CD4-positive, CD25-positive, alpha-beta regulatory T cell (primary cell): ENCODE measurements at places on chromosomes 12 and 14. TPM values are rescaled to one million over a fixed set of nuclear protein-coding genes. Genes with fewer than 3 reads are reported as not detected.

GRCh38 chr14:26281280-26281998 is 316.4 kb downstream of the NOVA1 start:
- H3K4me3 ChIP-seq, result no peak overlapping the region
- no peaks in the 10 kb centered on the region for H3K27me3 ChIP-seq
- no peak overlapping the region for H3K27ac ChIP-seq

- H3K4me3 ChIP-seq, result no peak overlapping the region
- H3K36me3 ChIP-seq, result no peaks in the 10 kb centered on the region
- no peak overlapping the region for H3K27ac ChIP-seq
- no peaks in the 10 kb centered on the region for H3K27me3 ChIP-seq
Observed at GRCh38 chr12:87924149-87924548, 105.1 kb downstream of the C12orf50 start.

DNA sequence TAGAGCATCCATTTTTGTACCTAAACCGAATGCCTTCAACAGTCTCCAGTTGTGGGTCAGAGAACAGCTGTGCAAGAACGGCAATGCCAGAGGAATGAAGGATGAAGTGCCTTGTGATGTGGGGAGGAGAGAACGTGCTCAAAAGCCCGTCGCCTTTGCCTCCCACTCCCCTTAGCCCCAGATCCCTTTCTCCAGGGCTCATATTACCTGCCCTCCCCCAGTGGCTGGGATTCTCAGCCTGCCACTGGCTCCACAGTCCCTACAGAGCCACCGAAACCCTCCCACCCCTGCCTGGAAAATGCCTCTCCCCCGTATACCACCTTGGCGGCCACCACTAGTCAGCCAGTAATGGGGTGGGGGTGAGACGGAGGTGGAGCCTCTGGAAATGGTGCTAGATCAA is 158.5 kb downstream of the ZFP36L1 start:
- no peak for DNase-seq
- H3K4me1 ChIP-seq, result peaks cover 7% of the 10 kb centered on the region
- no peak overlapping the region for H3K27ac ChIP-seq

DNA sequence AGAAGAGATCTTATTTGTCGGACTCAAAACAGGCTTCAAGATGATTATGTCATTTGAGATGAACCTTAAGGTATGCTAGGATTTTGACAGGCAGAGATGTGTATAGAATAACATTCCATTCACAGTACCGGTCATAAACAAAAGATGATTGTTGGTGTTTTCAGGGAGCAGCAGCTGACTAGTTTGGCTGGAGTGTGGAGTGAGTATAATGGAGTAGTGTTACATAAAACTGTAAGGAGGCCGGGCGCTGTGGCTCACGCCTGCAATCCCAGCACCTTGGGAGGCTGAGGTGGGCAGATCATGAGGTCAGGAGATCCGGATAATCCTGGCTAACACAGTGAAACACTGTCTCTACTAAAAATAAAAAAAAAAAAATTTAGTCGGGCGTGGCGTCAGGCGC is 23.9 kb downstream of the SERPINA10 start:
- no peaks in the 10 kb centered on the region for H3K4me1 ChIP-seq
- no peaks in the 10 kb centered on the region for H3K36me3 ChIP-seq
- H3K4me3 ChIP-seq, result no peak overlapping the region
- no peak for DNase-seq
- H3K27ac ChIP-seq, result no peak overlapping the region
- H3K27me3 ChIP-seq, result peaks cover 5% of the 10 kb centered on the region

- no peak for DNase-seq
- no peaks in the 10 kb centered on the region for H3K4me1 ChIP-seq
- H3K27me3 ChIP-seq, result no peaks in the 10 kb centered on the region
- H3K36me3 ChIP-seq, result no peaks in the 10 kb centered on the region
Observed at GRCh38 chr14:77880056-77880455, 80.1 kb downstream of the ADCK1 start.

DNA sequence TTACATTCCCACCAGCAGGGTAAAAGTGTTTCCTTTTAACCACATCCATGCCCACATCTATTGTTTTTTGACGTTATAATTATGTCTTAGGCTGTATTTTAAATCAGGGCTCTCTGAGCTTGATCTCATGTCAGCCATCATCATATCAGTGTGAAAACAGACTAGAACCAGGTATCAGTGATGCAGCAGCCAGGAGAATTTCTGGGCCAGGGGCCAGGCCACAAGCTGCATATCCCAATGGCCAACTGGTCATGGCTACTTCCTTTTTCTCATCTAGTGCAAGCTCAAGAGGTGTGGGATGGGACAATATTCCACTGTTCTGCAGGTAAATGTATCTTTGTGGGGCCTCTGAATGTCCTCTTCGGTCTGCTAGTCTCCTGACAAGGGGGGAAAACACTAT is 125.1 kb downstream of the CRADD start:
- H3K27ac ChIP-seq, result no peak overlapping the region
- peaks cover 4% of the 10 kb centered on the region for H3K4me1 ChIP-seq
- H3K36me3 ChIP-seq, result no peaks in the 10 kb centered on the region
- no peak for DNase-seq
- H3K27me3 ChIP-seq, result no peaks in the 10 kb centered on the region
- H3K4me3 ChIP-seq, result no peak overlapping the region

GRCh38 chr12:112214064-112214463 is 88.7 kb downstream of the TRAFD1 start:
- DNase-seq, result no peak
- no peaks in the 10 kb centered on the region for H3K27me3 ChIP-seq
- H3K27ac ChIP-seq, result no peak overlapping the region

The RHEBL1 gene
- 6.0 TPM for total RNA-seq

The NOS1 gene
- not detected for total RNA-seq
